ENCODE measurements at places on chromosomes 1 and 21.

DNA sequence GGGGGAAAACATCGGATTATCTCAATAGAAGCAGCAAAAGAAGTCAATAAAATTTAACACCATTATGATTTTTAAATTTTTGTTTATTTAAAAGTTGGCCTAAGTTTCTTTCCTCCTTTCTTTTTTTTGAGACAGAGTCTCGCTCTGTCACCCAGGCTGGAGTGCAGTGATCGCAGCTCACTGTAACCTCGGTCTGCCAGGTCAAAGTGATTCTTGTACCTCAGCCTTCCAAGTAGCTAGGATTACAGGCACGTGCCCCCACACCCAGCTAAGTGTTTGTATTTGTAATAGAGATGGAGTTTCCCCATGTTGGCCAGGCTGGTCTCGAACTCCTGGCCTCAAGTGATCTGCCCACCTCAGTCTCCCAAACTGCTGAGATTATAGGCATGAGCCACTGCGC lies 20.9 kb downstream of the SLC2A5 start:
- DNase-seq, result no peak

DNA sequence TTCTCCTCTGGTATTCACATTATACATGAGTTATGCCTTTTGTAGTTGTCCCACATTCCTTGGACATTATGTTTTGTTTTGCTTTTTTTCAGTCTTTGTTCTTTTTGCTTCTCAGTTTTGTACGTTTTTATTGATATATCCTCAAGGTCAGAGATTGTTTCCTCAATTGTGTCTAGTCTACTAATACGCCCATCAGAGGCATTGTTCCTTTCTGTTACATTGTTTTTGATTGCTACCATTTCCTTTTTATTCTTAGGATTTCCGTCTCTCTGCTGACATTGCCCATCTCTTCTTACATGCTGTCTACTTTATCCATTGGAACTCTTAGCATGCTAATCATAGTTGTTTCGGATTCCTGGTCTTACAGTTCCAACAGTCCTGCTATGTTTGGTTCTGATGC lies 27.8 kb upstream of the MPC2 start:
- DNase-seq, result no peak

- peak; percentile 98 for DNase-seq
Observed at GRCh38 chr1:110003747-110004428, 19.3 kb downstream of the AHCYL1 start.

DNA sequence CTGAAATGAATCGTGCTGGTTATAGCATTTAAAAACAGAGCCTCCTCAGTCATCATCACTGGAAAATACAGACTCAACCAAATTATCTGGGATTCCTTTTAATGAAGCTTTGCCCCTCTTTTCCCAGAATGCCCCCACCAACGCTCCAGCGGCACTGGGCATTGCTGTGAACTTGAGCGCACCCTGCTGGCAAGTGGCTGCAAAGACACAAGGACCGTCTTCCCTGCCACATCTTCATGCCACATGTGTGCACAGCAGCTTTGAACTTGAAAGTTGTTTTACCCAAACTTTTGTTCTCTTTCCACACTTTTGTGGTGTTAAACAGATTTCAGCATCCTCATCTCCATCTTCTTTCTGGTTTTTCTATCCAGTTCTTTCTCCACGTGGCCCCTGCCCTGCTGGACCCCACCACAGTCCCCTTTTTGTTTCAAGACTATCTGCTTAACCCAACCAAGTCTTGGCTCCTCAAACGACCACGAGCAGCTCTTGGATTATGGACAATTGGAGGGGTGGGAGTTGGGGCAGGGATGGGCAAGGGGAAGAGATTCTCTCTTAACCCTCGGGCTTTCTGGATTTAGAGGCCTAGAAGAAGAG lies 12.8 kb upstream of the LMX1A start:
- DNase-seq, result peak; percentile 37

DNA sequence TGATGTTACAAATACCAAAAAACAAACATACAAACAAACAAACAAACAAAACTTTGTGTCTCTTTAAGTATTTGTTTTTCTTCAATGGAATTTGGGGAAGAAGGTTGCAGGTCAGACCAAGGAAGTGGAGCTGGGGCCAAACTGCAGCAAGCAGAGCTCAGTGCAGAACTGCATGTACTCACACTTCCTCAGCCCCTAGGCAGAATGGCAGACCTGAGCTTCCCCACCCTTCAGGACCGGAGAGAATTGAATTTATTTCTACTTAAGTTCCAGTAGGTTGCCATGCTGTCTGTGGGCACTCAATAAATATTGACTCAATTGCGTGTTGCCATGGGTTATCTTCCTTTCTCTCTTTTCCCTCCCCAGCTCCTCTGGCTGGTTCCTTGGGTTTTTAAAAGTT lies 173.6 kb downstream of the PTGER3 start:
- DNase-seq, result no peak

DNA sequence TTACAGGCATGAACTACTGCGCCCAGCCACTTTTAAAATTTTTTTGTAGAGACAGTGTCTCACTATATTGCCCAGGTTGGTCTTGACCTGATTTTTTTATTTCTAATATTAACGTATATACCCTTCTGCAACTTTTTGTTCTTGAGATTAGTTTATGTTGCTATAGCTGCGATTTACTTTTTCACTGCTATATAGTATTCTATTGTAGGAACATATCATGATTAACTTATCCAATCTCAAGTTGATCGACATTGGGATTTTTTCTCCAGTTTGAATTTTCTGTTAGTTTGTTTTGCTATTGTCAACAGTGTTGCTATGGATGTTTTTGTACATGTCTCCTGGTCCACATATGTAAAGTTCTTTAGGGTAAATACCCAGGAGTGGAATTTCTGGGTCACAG lies 35.4 kb downstream of the WASF2 start:
- DNase-seq, result no peak

GRCh38 chr1:42815941-42816584 lies 859 bp upstream of the ERMAP start:
- DNase-seq, result no peak

All from fibroblast of upper back skin (primary cell).